Right forelimb (tissue), 1 donor: ENCODE measurements at places on chromosomes 3 and 15.

- DNase-seq, result no peak
Observed at GRCh38 chr15:74664670-74665069, 31.2 kb downstream of the EDC3 start.

GRCh38 chr15:55282284-55282833 is 7.3 kb downstream of the RAB27A start:
- no peak for DNase-seq

DNA sequence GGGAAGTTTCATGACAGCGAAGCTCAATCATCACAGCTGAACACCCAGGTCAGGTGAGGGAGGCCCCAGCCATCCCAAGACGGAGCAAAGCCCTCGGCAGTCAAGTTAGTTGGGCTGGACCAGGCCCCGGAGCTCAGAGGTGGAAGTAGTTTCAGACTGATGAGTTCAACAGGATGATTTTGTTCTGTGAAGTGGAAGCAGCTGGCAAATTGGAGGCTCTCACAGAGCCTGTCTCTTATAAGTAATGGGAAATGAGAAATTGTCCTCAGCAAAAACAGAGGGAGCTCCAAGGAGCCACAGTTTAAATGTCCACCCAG is 245.1 kb downstream of the XXYLT1 start:
- DNase-seq, result no peak

DNA sequence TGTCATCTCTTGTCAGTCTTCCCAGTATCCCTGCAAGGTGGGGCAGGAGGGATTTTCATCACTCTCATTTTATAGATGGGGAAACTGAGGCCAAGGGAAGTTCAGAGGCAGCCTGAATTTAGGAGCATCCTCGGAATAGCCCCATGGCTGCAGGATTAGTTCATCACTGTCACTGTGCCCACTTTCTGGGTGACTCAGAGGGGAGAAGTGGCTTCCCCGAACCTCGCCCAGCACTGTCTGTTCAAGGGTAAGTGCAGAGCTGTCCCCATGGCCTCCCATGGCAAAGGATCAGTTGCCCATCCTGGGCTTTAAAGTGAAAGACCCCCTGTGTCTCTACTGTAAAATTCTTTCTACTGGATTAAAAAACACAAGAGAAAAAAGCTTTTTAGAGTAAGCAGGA is 60.0 kb upstream of the SEC13 start:
- DNase-seq, result no peak

- DNase-seq, result no peak
Observed at GRCh38 chr3:192819001-192819569, 91.7 kb upstream of the FGF12 start.

- no peak for DNase-seq
Observed at GRCh38 chr3:11641683-11642430, 1.9 kb downstream of the VGLL4 start.

- DNase-seq, result no peak
Observed at GRCh38 chr3:186551387-186551786, 7.2 kb upstream of the CRYGS start.

GRCh38 chr15:32861761-32862160 is 144.0 kb downstream of the GREM1 start:
- peak; percentile 48 for DNase-seq

- DNase-seq, result no peak
Observed at GRCh38 chr15:41043276-41043951, 72.7 kb downstream of the INO80 start.

- DNase-seq, result no peak
Observed at GRCh38 chr3:193984876-193985275, 151.1 kb upstream of the HES1 start.

GRCh38 chr3:110123946-110124345 is 786.6 kb upstream of the DPPA4 start:
- DNase-seq, result no peak

- DNase-seq, result no peak
Observed at GRCh38 chr3:28915741-28916500, 364.9 kb upstream of the RBMS3 start.

GRCh38 chr15:66907826-66908743 is 157.3 kb upstream of the SMAD3 start:
- DNase-seq, result peak; percentile 68

- no peak for DNase-seq
Observed at GRCh38 chr3:183233966-183234365, 19.1 kb upstream of the B3GNT5 start.

DNA sequence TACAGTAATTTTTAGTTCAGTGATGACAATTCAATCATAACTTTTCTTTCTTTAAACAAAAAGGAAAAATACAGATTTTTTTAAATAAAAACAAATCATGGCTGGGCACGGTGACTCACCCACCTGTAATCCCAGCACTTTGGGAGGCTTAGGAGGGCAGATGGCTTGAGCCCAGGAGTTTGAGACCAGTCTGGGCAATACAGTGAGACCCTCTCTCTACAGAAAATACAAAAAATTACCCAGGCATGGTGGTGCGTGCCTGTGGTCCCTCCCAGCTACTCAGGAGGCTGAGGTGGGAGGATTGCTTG is 25.6 kb upstream of the ATG7 start:
- DNase-seq, result no peak

GRCh38 chr3:66350601-66351000 is 129.8 kb downstream of the SLC25A26 start:
- DNase-seq, result no peak

DNA sequence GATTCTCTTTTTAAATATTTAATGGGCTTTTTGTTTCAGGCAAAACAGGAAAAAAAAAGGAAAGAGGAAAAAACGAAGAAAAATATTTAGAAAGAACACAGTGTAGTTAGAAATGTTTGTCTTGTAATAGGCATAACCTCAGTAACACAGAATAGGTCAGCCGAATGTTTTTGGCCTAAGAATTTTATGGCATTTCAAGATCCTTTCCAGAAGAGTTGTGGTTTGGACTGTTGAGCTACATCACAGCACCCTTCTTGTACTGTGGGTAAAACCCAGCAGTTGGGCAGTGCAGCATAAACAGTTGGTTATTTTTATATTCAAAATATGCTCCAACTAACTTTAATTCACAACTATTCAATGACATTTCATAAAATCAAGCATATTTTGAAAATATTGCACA is 474.4 kb upstream of the AGTR1 start:
- no peak for DNase-seq

- DNase-seq, result no peak
Observed at GRCh38 chr15:80684697-80685096, 10.4 kb upstream of the ABHD17C start.

DNA sequence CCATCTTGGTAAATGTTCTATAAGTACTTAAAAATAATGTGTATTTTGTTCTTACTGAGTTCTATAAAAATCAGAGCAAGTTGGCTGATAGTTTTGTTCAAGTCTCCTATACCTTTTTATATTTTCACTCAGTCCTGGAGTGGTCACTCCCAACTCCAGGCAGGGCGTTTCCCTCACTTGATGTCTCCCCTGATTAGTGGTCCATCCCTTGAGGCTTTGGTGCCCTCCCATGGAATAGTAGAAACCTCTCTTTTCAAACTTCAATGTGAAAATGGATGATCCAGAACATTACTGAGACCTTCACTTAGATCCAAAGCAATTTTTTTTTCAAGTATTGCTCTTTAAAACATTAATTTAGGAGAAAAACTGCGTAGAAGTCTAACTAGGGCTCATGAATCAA is 25.0 kb upstream of the SCN10A start:
- no peak for DNase-seq

DNA sequence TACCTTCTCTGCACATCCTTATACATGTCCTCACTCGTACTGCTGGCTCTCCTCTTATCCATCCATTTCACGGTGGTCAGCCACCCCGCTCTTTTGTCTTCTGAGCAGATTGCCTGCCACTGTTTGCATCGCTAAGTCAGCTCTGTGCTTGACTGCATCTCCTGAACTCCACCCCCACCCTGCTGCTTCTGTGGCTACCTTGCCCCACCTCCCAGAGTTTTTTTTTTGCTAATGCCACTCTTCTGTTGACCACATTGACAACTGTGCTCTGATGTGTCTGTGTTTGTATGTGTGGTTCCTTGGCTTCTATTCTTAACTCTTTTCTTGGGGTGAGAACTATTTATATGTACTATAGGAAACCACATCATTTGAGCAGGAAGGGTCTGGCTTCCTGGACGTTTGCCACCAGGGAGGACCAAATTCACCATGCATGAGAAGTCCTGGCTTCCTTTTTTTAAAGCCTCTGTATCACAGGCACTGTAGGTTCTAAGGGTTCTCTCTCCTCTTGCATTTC is 12.8 kb upstream of the MTMR10 start:
- DNase-seq, result no peak

DNA sequence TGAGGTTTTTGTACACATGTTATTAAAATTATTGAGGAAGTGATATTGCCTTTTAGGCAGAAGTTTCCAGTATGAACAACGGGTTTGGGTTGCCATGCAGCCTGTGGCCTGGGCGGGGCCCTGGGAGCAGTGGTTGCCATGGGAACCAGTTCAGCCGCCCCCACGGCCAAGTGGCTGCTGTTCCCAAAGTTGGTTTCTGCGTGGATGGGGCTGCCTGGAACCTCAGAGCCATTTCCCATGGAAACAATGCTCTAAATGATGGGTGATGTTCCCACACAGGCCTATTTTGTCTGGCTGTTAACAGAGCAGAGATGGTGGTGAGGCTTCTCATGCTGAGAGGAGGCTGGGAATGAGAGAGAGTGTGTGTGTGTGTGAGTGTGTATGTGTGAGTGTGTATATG is 19.5 kb downstream of the MRAS start:
- DNase-seq, result no peak

- no peak for DNase-seq
Observed at GRCh38 chr3:147937341-147937740, 528.2 kb downstream of the ZIC1 start.

GRCh38 chr15:92971713-92972112 is 71.6 kb downstream of the CHD2 start:
- DNase-seq, result no peak

DNA sequence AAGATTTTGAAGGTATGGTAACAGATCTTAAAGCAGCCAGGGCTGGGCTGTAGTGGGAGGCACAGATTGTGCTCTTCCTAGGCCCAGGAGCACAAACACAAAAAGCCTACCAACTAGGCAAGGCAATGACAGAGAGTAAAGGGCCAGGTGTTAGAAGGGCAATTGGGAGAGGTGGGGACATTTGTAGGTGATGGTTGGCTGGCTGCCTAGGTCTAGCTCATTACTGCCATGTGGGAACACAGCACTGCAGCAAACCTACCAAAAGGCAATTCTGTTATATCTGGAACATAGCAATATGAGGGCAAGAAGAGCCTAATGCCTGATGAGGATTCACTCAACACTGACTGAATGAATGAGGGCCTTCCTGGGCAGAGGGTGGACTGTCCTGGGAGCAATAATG is 30.4 kb downstream of the ARHGEF3 start:
- DNase-seq, result no peak

GRCh38 chr3:84885199-84885882 is 73.4 kb upstream of the CADM2 start:
- DNase-seq, result no peak

- DNase-seq, result no peak
Observed at GRCh38 chr3:49723296-49723627, 489 bp downstream of the GMPPB start.
